HT1080 (cell line): ENCODE measurements at places on chromosomes 12 and 14. TPM values are rescaled to one million over a fixed set of nuclear protein-coding genes. Genes with fewer than 3 reads are reported as not detected.
A peak's percentile ranks its signal among the peaks of the same experiment; 100 is the strongest.

- DNase-seq, result peak; percentile 27
Observed at GRCh38 chr14:74905595-74906142, 17.4 kb downstream of the RPS6KL1 start.

GRCh38 chr12:123938679-123939480 is 33.8 kb downstream of the CCDC92 start:
- DNase-seq, result no peak

- DNase-seq, result no peak
Observed at GRCh38 chr14:44854114-44854513, 107.6 kb downstream of the KLHL28 start.

- no peak for DNase-seq
Observed at GRCh38 chr12:1091350-1091749, 100.3 kb downstream of the ERC1 start.

- no peak for DNase-seq
Observed at GRCh38 chr12:5779401-5779800, 165.7 kb downstream of the ANO2 start.

DNA sequence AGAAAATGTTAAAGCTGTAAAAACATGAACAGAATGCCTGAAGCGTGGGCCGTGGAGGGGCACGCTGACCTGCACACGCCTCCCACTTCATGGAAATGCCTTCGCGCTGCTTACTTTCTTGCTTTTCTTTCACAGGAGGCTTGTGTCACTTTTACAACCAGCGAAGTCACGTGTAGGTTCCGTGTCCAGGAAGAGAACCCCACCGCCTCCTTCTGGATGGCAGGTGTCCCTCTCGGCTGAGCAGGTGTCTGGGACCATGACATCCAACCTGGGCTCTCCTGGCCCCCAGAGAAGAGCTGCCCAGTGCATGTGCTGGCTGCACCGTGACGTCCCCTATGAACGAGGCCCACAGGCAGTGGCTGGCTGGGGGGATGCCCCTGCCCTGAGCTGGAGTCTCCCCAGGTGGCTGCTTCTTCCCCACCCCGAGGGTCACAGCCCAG is 345.0 kb upstream of the SFSWAP start:
- DNase-seq, result no peak

GRCh38 chr12:43737646-43738045 is 20.9 kb downstream of the PUS7L start:
- peak; percentile 79 for DNase-seq

DNA sequence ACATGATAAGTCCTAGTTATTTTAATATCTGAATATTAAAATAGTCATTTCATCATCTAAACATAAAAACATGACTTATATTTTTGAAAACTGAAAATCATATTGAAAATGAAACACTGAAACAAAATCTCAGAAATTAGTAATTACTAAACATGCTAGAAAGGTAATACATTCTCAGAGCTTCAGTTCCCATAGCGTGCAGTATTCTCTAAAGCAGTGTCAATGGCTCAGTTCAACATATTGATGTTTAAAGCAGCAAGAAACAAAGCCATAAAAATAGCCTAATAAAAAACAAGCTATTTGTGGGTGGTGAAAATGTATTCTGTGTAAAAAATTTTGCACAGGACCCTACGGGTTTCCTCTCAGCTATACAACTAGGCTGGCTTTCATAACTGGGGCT is 1337.4 kb downstream of the FSCB start:
- DNase-seq, result no peak

GRCh38 chr12:69566603-69567002 is 18.7 kb upstream of the CCT2 start:
- no peak for DNase-seq

DNA sequence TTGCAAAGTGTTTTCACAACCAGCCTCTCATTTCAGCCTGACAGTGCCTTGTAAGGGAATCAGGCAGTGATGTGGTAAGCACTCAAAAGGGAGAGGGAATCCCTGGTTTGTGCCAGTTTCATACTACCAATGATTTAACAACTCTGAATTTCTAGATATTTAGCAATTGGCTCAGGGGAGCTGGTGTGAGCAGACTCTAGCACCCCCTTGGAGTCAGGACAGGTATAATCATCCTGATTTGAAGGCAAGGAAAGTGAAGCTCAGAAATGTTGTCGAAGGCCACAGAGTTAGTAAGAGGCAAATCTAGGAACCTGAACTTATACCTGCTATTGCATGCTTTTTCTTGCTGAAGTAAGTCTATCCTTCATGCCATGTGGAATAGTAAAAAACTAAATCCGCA is 63.1 kb upstream of the DACT1 start:
- DNase-seq, result no peak

- DNase-seq, result peak; percentile 94
Observed at GRCh38 chr12:52837413-52837741, 3.3 kb upstream of the KRT79 start.

DNA sequence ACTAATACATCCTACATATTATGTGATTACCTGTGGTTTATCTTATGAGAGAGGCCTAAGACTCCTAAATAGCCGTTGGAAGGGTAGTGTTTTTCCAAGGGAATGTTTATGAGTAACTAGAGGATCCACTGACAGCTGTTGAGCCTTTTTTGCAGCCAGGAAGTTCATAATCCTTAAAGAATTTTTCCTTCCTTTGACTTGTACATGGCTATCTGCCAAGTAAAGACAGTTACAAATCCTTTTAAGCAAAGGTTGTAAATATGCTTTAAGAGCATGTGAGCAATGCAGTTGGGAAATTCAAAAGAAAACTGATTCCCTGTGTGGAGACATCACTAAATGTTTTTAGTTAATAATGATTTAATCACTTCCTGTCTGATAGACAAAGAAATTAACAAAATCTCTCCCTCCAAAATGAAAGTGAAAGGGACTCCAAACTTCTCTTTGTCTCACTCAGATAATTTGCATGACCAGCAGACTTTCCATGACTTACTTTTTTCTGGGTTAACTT is 333.8 kb downstream of the PDZRN4 start:
- DNase-seq, result peak; percentile 86

- DNase-seq, result no peak
Observed at GRCh38 chr14:93014058-93015023, 91.4 kb downstream of the CHGA start.

DNA sequence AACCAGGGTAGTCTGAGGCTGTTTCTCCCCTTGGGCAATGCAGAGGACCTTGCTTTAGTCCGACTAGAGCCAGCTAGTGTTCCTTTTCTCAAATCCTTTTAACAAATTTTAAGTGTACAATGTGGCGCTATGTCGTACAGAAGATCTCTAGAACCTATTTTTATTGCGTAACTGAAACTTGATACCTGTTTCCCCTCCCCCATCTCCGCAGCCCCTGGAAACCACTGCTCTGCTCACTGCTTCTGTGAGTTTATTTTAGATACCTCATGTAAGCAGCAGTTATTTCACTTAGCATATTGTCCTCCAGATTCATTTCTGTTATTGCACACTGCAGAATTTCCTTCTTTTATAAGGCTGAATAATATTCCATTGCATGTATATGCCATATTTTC is 1092.3 kb downstream of the AACS start:
- no peak for DNase-seq

- DNase-seq, result no peak
Observed at GRCh38 chr14:56358851-56359614, 220.6 kb upstream of the TMEM260 start.

GRCh38 chr12:89856431-89856830 is 147.8 kb upstream of the ATP2B1 start:
- DNase-seq, result peak; percentile 63

- DNase-seq, result no peak
Observed at GRCh38 chr12:108700833-108701541, 30.3 kb downstream of the CORO1C start.

DNA sequence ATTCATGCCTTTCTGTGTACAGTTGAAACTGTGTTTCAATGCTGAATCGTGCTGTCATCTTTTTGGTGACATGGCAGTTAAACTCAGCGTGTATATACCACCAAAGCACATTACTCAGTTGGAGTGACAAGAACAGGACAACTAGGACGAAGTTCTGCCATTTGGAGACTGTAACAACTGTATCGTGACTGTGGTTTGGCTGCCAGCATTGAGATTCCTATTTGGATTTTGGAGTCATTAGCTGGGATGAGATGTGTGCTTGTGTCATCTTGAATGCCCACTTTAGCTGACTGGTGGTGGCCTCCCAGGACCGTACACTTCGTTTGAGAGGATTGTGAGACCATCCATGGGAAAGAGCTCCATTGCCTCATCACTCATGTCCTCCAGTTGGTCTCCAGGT is 42.9 kb downstream of the FBXL14 start:
- DNase-seq, result no peak

- DNase-seq, result no peak
Observed at GRCh38 chr14:96207686-96208085, 3.0 kb downstream of the BDKRB2 start.

GRCh38 chr14:69459122-69459521 is 25.4 kb upstream of the PLEKHD1 start:
- DNase-seq, result no peak

DNA sequence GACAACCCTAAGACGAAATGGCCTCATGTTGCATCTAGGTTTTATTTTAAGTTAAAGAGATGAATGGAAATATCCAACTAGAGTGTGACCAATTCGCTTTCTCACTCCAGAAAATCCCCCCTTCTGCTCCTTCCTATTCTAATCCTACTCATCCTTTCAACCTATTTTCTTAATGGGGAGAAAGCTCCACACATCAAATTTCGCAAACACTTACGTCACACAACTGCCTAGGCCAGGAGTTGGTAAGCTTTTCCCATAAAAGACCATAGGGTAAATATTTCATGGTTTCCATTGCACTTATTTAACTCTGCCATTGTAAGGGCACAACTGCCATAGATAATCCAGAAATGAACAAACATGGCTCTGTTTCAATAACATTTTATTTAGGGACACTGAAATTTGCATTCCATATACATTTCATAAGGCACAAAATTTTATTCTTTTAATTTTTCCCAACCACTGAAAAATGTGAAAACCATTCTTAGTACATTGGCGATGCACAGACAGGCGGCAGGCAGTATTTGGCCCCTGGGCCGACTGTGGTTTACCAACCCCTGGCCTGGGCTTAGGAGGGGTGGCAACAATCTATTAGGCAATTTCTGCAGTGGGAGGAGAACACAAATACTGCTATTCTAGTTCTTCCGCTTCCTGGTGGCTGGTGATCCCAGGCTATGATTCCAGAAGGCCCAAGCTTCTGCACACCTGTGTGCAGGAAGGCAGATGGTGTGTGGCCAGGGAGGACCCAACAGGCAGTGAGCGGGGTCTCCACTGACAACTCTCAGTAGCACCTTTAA is 67.2 kb upstream of the FOXN3 start:
- DNase-seq, result no peak

DNA sequence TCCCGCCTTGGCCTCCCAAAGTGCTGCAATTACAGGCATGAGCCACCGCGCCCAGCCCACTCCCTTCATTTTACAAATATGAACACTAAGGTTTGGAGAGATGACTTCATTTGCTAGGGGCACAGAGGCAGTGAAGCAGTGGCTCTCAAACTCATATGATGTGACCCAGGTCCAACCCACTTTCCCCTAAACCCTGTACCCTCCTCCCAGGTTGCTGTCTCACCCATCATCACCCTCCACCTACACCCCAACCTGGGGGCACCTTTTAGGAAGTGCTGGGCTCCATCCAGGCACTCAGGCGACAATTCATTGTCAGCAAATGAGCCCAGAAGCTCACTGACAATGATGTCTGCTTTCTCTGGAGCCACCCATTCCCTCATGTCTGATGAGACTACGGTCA is 4.8 kb upstream of the RBM23 start:
- DNase-seq, result no peak

- DNase-seq, result peak; percentile 75
Observed at GRCh38 chr14:102786768-102787167, 9.5 kb downstream of the TRAF3 start.

- DNase-seq, result no peak
Observed at GRCh38 chr12:46382408-46382963, 9.9 kb upstream of the SLC38A2 start.

GRCh38 chr14:92534932-92535643 is 21.5 kb downstream of the RIN3 start:
- DNase-seq, result no peak

GRCh38 chr14:67395086-67395875 is 16.7 kb downstream of the PLEK2 start:
- DNase-seq, result no peak

GRCh38 chr14:77114609-77115008 is 16.6 kb downstream of the CIPC start:
- DNase-seq, result no peak

GRCh38 chr14:69696204-69696527 is 70.8 kb upstream of the SRSF5 start:
- no peak for DNase-seq

- no peak for DNase-seq
Observed at GRCh38 chr12:48977290-48978281, 536 bp upstream of the WNT1 start.

- no peak for DNase-seq
Observed at GRCh38 chr12:3838076-3838475, 35.1 kb downstream of the PARP11 start.

GRCh38 chr12:12704593-12705230 is 8.7 kb upstream of the GPR19 start:
- DNase-seq, result peak; percentile 86

DNA sequence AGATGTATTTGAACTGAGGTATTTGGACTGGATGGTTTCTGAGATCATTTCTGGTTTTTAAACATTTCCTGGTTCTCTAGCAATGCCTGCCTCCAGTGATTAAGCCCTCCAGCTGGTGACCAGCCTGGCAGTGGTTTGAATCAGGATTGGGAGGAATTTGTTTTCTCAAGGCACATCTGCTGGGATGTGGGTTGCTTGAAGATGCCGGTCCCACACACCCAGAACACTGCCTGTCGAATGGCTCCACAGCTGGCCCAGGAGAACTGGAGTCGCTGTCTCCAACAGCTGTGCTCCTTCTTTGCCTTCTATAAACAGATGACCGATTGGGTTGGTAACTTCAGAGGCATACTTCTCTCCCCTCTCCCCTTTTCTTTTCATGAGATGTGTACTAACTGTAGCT is 258.0 kb upstream of the DDHD1 start:
- peak; percentile 65 for DNase-seq

- no peak for DNase-seq
Observed at GRCh38 chr14:101585211-101585610, 23.9 kb downstream of the DIO3 start.

GRCh38 chr12:47824198-47824597 is 4.5 kb upstream of the HDAC7 start:
- DNase-seq, result no peak

DNA sequence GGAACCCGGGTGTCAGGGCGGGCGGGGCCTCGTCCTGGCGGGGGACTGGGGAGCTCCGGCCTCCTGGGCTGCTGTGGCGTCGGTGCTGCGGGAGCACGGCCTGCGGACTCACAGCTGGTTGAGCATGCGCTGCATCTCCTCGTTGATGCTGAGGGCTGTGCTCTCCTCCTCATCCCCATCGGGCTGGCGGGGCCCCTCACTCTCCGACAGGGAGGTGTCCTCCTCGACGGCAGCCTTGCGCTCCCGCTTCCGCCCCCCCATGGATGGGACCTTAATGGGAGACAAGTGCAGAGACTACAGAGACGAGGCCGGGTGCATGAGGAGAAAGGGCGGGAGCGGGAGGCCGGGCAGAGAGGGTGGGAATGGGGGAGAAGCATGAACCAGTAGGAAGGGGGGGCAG is 7.3 kb downstream of the IFFO1 start:
- no peak for DNase-seq

Gene RTL1
- 0.07 and 0.16 TPM in 2 replicates for total RNA-seq

Gene AQP2
- total RNA-seq, result not detected in 2 replicates

Gene PRIMA1
- total RNA-seq, result 0.18 TPM in 1 of 2 replicates, not detected in the other

Gene KRT82
- total RNA-seq, result not detected in 2 replicates

Gene ESPL1
- total RNA-seq, result 16.8 and 20.0 TPM in 2 replicates

Gene CLEC4A
- total RNA-seq, result not detected in 2 replicates

Gene BICDL1
- total RNA-seq, result not detected in 2 replicates

Gene ACVRL1
- 0.87 and 1.0 TPM in 2 replicates for total RNA-seq

Gene SMIM41
- total RNA-seq, result not detected in 2 replicates

Gene ZNF891
- 0.30 and 0.37 TPM in 2 replicates for total RNA-seq
